ENCODE measurements at places on chromosomes 12 and 14.

- no peak for DNase-seq
Measured at GRCh38 chr14:19975291-19975690, at the start of gene OR4K15. TSS of gene OR4K15 (plus strand) at chr14:19975591. CDS start at chr14:19975591, 0 bp downstream.

DNA sequence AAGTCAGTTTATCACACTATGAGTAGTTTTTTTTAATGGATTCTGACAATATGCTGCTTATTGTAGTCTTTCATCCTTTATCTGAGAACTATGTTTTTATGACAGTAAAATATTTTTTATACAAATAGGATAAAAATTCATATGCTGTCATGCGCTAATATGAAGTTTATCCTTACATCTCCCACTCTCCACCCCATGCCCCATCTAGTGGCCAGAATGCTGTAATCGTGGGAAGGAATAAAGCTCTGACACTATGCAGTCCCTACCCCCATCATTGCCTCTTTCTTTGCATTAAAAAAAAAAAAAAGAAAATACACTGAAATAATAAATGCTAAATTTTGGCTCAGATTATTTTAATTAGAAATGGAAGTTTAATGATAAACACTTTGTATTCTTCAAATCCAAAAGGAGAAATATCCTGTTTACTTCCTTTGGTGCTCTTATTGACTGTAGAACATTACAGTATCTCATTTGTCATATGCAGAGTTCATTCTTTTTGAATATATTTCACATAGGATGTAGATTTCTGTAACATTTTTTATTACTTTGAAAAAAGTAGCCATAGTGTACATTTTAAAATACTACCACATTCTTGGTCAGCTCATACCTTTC, 145.9 kb upstream of the SLCO1C1 start:
- DNase-seq: no peak

GRCh38 chr14:56796259-56796658, 14.0 kb downstream of the OTX2 start:
- no peak for DNase-seq

- DNase-seq: no peak
Measured at GRCh38 chr12:13744561-13744960, 236.8 kb downstream of the GRIN2B start.

DNA sequence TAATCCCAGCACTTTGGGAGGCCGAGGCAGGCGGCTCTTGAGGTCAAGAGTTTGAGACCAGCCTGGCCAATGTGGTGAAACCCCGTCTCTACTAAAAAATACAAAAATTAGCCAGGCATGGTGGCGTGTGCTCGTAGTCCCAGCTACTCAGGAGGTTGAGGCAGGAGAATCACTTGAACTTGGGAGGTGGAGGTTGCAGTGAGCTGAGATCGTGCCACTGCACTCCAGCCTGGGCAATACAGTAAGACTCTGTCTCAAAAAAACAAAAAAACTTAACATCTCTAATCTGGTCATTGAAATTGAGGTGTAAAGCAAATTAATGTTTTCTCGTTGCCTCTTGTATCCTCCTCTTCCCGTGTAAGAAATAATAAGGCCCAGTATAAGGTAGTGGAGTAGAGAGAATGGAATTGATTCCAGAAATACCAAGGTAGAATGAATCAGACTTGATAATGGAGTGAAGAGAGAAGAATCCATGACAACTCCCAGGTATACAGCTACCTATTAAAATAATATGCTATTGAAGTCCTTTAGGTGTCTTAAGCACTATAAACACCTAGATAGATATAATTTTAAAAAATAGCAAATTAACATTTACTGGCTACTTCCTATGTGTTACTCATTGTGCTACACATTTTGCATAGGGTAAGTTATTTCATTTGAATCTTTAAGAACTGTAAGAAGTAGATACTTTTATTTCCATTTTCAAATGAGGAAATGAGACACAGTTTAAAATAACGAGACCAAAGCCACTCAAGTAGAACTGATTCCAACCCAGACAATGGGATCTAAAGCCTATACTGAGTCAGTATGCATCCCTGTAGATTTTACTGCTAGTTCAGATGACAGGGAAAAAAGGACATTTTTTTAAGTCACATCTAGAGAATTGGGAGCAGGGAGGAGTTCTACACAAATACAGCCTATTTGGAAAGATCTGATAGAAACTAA, 23.2 kb downstream of the RAP1B start:
- DNase-seq: no peak

- DNase-seq: no peak
Measured at GRCh38 chr12:94290353-94290752, 142.0 kb downstream of the PLXNC1 start.

DNA sequence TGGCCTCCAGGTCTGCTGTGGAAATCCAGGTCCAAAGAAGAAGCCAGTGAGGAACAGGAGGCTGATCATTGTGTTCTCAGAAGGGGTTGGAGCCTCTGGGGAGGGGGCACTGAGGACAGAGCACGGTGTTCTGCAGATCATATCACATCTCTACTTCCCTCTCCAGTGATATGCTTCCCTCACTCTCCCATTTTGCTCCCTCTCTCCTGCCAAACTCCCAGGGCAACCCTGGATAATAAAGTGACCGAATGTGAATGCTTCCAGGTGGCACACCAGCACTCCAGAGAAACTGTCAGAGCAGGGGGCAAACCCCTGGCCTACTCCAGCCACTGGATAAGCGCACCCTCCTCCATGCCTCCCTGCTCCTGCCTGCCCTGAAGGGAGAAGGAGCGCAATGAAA, 57.8 kb downstream of the DPF3 start:
- no peak for DNase-seq

- DNase-seq: no peak
Measured at GRCh38 chr14:36020120-36021029, 156.1 kb downstream of the PTCSC3 start.

DNA sequence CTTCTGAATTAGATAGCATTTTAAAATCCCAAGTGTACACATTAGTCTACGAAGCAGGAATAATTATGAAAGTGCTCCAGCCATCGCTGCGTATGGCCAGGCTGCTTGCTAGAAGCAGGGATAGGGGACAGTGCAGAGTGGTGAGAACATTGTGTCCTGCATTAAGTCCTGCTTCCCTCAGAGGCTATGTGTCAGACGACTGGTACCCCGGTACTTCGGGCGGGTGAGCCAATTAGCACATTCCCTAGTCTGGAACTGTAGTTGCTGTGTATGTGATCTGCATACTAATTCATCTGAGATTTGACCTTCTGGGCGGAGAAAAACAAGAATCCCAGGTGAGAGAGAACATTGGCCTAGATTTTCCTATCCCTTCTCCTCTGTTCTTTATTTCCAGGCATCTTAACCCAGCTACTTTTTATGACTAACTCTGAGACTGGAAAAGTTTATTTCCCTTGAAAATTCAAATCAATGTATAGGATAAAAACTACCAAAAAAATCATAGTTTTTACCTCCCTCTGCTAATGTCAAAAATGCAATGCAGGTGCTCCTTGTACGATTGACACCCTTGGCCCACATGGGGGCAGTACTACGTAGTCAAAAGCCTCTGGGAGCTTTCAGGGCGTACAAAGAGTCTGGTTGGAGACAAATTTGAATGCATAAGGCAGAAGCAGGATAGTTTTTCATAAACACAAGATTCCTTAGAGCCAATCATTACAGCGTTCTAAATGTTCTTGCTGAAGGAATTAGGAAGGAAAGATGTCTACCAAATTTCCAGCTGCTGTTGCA, 764.3 kb downstream of the NOVA1 start:
- no peak for DNase-seq

Measured in stimulated activated CD8-positive, alpha-beta memory T cell treated with anti-CD3 and anti-CD28 coated beads, Interleukin-2, amount 100 ng/mL, for 48 hours (primary cell).